ENCODE measurements at places on chromosomes 3 and 15.
A peak's percentile ranks its signal among the peaks of the same experiment; 100 is the strongest.

DNA sequence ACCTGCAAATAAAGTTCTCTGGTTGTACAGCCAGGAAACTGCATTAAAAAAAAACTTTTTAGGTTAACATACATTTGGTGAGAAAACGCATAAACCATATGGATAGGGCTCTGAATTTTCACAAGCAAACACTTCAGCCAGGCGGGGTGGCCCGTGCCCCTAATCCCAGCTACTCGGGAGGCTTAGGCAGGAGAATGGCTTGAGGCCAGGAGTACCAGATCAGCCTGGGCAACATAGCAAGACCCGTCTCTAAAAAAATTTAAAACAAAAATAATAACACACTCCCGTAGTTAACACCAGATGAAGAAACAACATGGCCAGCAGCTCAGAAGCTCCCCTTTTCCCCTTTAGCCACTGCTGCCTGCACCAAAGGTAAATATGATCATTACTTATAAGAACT, 3.2 kb upstream of the RPL14 start:
- DNase-seq, result no peak

DNA sequence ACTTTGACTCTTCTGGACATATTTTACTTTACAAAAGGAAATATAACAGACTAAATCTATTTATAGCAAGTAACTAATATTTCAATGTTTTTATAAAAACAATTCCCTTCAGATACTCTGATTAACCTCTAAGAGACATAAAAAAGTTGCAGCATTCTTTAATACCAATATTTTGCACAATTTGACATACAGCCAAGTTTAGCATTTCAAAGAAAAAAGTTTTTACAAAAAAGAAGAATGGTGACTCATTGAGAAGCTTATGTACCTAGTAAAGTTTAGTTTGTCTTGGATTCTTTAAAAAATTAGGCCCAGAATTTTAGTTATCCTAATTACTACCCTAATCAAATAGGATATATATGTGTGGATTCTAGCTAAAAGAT, 17.6 kb downstream of the DAZL start:
- no peak for DNase-seq

- DNase-seq, result no peak
Measured at GRCh38 chr3:15810702-15811101, 12.9 kb upstream of the ANKRD28 start.

DNA sequence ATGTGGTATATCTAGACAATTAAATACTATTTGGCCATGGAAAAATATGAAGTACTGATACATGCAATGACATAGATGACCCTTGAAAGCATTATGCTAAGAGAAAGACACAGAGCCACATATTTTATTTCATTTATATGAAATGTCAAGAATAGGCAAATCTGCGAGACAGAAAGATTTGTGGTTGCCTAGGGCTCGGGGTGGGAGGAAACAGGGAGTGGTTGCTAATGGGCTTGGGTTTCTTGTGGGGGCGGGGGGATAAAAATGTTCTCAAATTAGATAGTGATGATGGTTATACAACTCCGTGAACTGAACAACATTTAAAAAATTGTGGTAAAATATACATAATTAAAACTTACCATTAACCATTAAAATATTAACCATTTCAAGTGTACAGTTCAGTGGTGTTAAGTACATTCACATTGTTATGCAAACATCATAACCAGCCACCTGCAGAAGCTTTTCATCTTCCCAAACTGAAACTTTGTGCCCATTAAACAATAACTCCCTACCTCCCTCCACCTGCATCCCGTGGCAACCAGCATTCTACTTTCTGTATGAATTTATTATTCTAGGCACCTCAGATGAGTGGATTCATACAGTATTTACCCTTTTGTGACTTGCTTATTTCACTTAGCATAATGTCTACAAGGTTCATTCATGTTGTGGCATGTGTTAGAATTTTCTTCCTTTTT, 24.3 kb upstream of the ANP32A start:
- DNase-seq, result no peak

DNA sequence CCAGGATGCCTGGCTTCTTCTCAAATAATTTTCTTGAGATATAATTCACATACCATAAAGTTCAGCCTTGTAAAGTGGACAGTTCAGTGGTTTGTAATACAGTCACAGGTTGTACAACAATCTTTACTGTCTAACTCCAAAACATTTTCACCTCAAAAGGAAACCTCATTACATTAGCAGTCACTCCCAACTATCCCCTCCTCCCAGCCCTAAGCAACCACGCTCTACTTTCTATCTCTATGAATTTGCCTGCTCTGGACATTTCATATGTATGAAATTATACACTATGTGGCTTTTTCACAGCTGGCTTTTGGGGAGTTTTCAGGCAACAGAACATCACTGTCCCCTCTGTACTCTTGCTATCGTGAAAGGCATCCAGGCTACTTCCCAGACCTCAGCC, 17.5 kb downstream of the TGM5 start:
- DNase-seq, result no peak

- DNase-seq, result no peak
Measured at GRCh38 chr3:154122912-154123559, 1.8 kb downstream of the ARHGEF26 start.

- peak; percentile 17 for DNase-seq
Measured at GRCh38 chr3:38521391-38521987, 25.3 kb downstream of the EXOG start.

- no peak for DNase-seq
Measured at GRCh38 chr3:2656806-2657777, 453.1 kb downstream of the IL5RA start.

DNA sequence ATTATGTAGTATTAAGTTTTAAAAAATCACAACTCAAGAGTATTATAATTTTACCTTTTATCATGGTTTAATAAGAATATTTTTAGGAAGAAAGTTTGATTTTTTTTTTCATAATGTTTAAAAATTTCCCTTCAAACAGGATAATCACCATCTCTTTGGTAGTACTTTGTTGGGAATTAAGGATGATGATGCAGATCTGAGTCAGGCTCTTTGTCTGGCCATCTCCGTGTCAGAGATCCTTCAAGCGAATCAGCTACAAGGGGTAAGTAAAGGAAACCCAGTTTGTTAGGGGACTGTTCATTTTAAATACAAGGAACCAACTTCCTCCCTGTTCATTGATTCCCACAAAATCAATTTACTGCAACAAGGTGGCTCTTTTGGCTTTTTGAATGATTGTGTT, 36.8 kb upstream of the NIT2 start:
- no peak for DNase-seq

GRCh38 chr3:105423397-105423796, 56.7 kb downstream of the ALCAM start:
- no peak for DNase-seq

- no peak for DNase-seq
Measured at GRCh38 chr15:48102167-48102566, 18.6 kb upstream of the SLC24A5 start.

GRCh38 chr15:38877471-38877870, 312.9 kb upstream of the RASGRP1 start:
- no peak for DNase-seq

DNA sequence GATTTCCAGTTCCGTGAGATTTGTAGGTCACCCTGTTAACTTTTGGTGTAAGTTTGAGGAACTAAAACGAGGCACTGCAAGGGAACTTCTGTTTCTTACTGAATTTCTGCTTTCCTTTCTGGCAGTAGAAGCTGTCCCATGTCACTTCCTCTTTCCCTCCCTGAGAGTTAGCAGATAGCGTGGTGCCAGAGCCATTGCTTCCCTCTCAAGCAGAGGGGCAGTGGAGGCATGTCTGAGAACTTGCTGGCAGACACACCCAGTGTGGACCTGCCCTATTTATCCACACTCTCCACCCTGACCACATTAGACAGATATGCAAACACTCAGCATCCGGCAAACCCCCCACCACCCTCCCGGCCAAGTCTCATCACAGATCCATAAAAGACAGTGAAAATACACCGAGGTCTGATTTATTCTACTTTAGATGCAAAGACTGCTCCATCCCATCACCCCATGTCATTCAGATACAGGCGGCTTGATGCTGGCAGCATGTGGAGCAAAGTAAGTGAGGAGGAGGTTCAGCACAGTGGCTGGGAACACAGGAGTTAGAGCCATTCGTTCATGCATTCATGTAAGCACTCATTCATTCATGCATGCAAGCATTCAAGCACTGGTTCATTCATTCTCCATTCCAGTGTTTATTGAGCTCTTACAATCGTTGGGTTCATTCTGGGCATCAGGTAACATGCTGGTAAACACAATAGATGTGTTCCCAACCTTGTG, 324.7 kb downstream of the SHQ1 start:
- DNase-seq, result no peak

DNA sequence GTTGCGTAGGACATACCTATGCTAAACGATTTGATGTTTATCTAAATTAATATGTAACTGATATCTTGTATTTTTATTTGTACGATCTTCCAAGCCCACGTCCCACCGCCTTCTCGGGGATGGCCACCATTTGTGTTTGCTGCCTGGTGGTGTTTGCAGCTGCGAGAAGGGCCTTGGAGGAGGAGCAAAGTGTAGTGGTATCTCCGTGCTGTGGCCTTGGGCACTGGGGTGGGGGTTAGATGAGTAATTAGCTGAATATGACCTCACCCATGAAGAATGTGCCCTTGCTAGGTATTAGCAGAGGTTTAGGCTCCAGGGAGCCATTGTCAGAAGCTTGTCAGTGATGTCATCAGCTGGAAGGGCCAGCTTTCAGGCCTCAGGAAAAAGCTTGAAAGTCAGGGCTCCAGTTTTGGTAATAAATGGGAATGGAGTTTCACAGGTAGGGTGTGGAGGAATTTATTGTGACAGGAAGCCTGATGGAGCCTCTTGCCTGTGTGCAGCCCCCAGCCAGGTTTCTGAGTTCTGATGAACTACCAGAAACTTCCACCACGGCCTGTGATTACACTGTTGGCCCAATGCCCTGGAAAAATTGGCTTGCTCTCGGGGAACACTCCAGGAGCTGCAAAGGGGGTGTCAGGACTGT, 41.0 kb downstream of the FLNB start:
- DNase-seq, result no peak

DNA sequence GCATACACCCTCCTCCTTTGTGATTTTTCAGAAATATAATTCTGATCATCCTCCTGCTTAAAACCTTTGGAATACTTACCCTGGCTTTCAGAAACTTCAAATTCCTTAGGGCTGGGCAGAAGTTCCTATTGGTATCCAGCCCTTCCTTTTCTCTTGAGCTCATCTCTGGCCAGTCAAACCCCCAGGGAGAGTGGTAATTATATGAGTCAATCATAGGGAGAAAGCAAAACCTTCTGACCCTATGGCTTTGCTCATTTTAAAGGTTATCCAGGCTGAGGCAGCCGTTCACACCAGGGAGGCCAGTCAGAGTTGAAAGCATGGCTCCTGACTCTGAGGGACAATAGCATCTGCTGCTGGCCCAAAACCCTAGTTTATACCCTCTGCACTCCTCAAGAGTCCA, 23.9 kb upstream of the CTNNB1 start:
- DNase-seq, result no peak

DNA sequence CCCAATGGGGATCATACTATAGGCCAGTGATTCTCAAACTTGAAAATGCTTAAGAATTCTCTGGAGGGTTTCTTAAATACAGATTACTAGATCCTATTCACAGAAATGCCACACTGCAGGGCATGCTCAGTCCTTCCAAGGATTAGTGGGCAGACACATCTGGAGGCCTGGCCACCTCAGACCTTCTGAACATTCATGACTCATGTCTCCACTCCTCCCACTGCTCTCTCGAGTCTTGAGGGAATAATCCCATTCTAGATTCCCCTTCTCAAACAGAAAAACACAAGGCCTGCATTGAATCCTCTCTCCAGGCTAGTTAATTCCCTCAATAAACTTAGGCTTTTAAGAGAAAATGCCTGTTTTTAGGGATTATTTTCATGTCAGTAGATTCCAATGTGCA, 22.1 kb downstream of the ZNF621 start:
- no peak for DNase-seq

DNA sequence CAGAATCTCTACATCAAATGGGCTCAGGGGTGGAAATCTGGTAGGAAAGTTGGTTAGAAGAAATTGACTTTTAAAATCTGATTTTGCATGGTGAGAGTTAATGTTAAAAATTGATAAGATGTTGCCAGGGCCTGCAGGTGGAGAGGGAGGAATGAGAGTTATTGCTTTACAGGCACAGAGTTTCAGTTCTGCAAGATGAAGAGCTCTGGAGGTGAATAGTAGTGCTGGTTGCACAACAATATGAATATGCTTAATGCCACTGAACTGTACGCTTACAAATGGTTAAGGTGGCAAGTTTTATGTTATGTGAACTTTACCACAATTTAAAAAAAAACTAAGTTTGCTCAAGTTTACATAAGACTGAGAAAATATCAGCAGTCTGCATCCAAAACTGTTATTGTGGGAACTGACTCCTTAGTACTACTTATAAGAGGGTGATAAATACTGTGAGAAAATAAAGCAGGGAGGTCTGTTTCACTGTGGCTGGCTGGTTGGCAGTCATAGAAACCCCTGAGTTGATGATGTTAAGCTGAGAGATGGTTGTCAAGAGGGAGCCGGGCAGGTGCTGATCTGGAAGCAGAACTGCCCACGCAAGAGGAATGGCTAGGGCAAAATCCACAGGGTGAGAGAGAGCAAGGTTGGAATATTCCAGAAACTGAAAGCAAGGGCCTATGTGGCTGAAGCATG, 144.9 kb downstream of the EDEM1 start:
- no peak for DNase-seq

DNA sequence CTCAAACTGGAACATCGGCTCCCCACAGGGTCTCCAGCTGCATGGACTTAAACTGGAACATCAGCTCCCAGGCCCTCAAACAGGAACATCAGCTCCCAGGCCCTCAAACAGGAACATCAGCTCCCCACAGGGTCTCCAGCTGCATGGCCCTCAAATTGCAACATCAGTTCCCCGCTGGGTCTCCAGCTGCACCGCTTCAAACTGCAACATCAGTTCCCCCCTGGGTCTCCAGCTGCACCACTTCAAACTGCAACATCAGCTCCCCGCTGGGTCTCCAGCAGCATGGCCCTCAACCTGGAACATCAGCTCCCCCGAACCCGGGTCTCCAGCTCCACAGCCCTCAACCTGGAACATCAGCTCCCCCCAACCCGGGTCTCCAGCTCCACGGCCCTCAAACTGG, 82.0 kb downstream of the TFRC start:
- DNase-seq, result no peak

- DNase-seq, result no peak
Measured at GRCh38 chr3:73509816-73510215, 114.9 kb downstream of the PDZRN3 start.

DNA sequence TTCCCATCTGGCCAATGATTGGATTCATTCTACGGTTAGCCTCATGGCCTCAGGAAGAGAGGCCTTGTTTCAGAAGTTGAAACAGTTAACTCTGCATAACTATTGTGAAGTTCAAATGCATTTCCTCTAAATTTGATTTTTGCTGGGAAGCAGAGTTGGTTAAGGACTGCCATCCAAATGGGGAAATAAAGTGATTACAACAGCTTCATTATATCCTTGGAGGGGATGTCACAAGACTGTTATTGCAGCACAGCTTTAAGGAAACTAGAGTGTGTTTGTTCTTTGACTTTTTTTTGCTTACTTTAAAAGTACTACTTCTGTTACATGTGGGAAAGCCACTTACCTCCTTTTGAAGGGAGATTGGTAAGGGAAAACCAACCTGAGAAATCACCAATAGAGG, 164.8 kb downstream of the AKAP13 start:
- DNase-seq, result no peak

GRCh38 chr3:24503616-24504113, 9.0 kb upstream of the THRB start:
- DNase-seq, result no peak

- DNase-seq, result no peak
Measured at GRCh38 chr15:42511007-42511391, 15.6 kb downstream of the SNAP23 start.

GRCh38 chr3:96071097-96071496, 743.3 kb upstream of the EPHA6 start:
- no peak for DNase-seq

GRCh38 chr3:139585820-139586219, 46.3 kb upstream of the RBP1 start:
- DNase-seq, result no peak

Data from stimulated activated CD8-positive, alpha-beta memory T cell treated with anti-CD3 and anti-CD28 coated beads, Interleukin-2, amount 100 ng/mL, for 1 hour (primary cell).